ENCODE measurements at places on chromosomes 13 and 19.

DNA sequence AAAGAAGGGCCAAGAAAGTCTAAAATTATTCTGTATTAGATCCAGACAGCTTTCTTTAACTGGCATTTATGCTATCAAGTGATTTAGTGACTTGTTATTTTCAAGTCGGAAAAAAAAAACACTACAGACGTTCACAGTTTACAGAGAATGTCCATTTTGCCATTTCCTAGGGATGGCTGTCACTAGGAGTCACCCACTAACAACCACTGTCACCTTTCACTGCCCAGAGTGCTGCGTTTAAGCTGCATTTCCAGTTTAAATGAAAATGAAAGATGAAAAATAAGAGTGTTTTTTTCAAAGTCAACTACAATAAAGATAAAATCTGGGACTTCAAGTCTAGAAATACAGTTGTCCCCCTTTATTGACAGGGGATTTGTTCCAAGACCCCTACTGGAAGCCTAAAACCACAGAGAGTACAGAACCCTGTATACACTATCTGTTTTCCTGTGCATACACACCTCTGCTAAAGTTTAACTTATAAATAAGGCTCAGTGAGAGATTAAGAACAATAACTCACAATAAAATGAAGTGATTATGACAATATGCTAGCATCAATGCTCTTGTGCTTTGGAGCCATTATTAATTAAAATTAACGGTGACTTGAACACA, 112.5 kb downstream of the SACS start:
- DNase-seq: no peak

GRCh38 chr19:7917267-7918061, 2.7 kb upstream of the SNAPC2 start:
- DNase-seq: peak; percentile 53

GRCh38 chr19:31666126-31666525, 316.9 kb upstream of the TSHZ3 start:
- no peak for DNase-seq

GRCh38 chr13:93723316-93723715, 496.7 kb downstream of the GPC6 start:
- no peak for DNase-seq

- DNase-seq: no peak
Observed at GRCh38 chr13:30985637-30986205, 53.3 kb downstream of the TEX26 start.

DNA sequence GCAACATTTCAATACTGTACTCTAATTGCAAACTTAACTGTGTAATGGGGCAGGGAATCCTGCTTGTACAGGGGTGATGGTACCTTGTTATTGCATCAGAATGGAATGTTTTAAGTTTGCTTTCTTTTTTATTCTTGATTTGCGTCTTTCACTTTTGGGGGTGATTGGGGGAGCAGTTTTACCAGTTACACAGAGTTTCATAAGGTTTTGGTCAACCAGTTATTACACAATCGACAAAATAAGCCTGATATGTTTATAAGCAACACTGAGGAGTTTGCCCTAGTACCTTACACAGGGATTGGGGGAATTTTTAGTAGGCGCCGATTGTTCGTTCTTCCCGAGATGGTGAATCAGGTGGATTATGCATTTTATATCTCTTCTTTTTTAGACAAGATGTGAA, 2.7 kb downstream of the KLF5 start:
- no peak for DNase-seq

GRCh38 chr13:32229443-32229842, 85.7 kb downstream of the ZAR1L start:
- DNase-seq: no peak

DNA sequence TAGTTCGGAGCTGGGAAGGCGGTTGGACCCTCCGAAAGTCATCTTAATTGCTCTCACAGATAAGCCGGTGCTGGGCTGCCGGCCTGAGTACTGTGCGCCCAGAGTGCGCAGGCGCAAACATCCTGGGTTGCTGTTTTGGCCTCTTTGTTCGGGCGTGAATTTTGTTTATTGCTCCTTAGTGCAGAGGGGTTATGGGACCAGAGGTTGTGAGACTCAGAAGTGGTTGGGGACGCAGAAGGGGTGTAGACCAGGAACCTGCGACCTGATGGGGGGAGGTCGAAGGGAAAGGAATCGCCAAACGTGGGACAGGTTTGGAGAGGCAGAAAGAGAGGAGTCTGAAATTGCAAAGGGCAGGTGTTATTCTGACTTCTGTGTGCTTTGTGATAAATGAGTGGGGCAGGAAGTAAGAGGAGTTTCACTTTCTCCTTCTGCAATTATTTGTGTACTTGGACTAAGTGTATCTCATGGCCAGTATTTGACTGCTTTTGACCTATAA, 607 bp upstream of the ZNF566 start:
- peak; percentile 48 for DNase-seq

DNA sequence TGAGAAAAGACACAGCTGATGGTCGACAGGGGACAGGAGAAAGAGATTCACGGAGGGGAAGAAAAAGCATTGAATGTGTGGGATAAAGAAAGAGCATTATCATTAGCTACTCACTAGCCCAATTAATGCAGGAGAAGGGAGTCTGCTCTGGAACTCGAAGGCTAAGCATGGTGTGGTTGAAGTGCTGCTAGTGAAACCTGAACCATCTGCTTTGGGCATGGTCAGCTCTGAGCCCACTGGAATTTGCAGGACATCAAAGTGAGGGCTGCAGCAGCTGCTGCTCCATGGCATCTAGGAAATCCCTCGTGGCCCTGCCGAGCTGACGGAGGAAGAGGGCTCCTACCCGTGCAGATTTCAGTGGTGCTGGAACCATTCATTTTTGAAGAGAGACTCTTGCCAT, 320.3 kb downstream of the ATP8A2 start:
- no peak for DNase-seq

GRCh38 chr13:97780486-97780885, 173.0 kb upstream of the IPO5 start:
- no peak for DNase-seq

DNA sequence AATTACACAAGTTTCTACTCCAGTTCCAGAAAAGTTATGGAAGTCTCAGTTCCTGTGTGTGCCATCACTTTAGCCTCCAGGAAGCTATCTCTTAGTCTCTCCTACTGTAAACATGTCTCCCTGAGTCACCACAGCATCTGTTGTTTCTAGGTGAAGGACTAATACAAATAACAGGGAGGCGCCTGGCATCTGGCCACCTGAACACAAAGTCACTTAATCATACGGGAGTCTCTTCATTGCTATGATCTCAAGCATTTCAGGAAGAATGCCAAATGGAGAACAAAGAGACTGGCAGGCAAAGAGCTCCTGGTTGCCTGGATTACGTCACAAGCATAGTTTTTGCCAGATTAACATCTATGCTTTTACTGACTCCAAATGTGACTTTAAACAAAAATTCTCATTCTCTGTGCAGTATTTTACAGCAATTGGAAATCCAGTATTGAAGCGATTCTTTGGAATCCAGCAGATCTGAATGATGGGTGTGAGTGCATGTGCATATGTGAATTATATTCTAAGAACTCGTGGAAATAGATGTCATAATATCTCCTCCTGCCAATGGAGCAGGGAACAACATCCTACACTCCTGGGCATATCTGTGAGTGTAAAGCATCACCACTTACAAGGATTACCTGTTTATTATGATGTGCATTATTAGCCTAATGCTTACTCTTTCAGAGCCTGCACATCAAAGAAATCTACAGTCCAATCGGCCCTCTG, 572.8 kb downstream of the PCDH9 start:
- DNase-seq: no peak

- no peak for DNase-seq
Observed at GRCh38 chr19:9834307-9834725, 802 bp upstream of the PIN1 start.

DNA sequence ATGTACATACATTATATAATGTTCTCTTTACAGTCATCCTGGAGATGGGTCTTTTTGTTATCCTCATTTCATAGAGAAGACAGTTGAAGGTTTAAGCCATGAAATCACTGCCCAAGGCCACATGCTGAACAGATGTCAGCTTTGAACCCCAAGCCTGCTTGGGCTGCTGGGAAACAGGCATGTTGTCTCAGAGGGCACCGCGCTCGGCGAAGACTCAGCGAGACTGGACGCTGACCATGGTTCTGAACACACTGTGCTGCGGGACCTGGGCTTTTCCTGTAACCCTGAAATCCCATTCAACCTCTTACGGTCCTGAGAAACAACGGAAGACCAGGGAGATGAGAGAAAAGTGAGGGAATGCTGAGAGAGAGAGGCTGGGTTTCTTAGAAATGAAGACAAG, 27.3 kb downstream of the LRFN3 start:
- no peak for DNase-seq

DNA sequence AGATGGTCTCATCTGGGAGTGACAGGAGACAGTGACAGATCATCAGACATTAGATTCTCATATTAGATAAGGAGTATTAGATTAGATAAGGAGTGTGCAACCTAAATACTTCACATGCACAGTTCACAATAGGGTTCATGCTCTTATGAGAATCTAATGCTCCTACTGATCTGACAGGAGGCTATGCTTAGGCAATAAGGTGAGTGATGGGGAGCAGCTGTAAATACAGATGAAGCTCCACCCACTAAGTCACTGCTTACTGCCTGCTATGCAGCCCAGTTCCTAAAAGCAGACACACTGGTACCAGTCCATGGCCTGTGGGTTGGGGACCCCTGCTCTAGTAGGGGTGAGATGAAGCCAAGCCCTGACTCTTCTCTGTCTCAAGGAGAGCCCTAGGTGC, 10.0 kb upstream of the IGFL3 start:
- DNase-seq: no peak

DNA sequence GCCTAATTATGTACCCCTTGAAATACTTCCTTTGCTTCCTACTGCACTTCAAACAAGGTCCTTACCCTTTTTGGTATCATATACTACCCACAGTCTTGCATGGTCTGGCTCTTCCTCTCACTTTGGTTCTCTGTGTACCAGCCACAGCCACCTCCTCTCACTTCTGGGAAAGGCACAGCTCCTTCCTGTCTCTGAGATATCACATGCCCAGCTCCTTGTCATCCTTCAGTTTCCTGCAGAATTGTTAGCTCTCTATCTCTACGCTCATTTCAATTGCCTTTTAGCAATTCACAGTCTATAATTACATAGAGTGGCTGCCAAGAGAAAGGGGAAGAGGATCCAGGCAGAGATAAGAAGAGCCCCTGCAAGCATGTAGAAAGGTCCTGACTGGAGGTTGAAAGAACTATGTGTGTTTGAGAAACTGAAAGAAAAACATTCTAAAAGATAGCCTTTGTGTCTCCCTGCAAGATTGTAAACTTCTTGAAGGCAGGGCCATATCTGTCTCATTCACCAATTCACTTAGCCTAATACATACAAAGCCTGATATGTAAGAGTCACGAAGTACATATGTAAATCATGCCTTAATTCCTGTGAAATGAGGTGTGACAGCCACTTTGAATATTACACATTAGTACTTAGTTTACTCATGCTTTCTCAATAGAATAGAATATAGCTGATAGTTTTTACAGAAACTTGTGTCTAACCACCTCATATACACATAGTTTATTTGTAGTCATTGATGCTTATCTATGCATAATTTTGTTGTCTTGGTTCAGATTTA, 933.1 kb downstream of the DIAPH3 start:
- no peak for DNase-seq

- no peak for DNase-seq
Observed at GRCh38 chr13:97736436-97736835, 217.0 kb upstream of the IPO5 start.

DNA sequence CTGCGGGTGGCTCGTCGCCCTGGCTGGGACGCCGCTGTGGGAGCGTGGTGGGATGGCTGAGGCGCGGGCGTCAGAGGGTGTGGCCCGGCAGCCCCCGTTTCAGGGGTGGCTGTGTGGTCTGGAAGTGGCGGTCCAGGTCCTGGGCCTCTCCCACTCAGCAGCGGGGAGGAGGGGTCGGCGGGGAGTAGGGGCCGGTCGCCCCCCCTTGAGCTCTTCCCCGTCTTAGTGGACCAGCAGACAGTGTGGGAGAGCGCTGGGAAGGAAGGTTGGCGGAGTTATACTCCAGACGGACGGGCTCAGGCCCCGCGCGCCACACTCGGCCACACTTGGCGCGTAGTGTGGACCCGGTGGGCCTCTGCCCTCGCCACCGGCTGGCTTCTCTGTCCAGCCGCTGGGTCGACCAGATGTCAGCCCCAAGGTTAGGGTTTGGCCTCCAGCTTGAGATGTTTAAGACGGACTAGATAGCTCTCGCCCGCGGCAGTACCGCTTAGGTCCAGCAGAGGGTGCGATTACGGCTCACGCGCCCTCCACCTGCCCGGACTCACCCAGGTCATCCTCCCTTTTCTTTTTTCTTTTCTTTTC, 21.7 kb upstream of the ZNF429 start:
- peak; percentile 45 for DNase-seq

DNA sequence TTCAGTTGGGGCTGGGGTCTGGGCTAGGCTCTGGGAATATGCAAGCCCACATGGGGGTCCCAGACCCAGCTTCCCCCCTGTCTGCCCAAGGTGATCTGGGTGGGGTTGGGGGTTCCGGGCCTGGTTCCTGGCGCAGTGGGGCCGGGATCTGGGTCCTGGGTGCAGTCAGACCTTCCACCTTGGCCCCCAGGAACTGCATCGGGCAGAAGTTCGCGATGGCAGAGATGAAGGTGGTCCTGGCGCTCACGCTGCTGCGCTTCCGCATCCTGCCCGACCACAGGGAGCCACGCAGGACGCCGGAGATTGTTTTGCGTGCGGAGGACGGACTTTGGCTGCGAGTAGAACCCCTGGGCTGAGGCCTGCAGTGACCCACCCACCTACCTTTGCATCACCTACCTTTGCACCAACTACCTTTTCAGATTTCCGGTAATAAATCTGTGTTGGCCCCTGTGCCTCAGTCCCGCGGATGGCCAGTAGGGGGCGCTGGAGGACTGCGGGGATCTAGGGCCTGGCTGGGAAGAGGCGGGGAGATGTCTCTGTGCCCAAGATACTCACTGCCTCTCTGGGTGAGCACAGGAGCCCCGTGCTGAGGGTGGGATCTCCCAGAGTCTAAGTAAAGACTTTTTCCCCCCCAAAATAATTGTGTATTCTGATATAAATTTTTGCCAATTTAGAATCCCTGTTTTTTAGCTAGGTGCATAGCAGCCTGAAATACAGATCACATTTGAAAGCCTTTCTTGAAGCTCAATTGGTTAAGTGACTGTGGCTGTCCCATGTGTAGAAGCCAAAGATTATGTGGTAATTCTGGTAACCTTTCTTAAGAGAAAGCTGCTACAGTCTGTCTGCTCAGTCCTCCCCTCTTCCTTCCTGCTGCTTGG, 11.5 kb upstream of the CYP4F3 start:
- DNase-seq: peak; percentile 87

Data from stimulated activated CD4-positive, alpha-beta T cell treated with anti-CD3 and anti-CD28 coated beads, Interleukin-12 subunit alpha, Interleukin-12 subunit beta, amount 100 ng/mL, for 24 hours (primary cell).